D721Med (cell line): ENCODE measurements at places on chromosomes 6 and 20.

DNA sequence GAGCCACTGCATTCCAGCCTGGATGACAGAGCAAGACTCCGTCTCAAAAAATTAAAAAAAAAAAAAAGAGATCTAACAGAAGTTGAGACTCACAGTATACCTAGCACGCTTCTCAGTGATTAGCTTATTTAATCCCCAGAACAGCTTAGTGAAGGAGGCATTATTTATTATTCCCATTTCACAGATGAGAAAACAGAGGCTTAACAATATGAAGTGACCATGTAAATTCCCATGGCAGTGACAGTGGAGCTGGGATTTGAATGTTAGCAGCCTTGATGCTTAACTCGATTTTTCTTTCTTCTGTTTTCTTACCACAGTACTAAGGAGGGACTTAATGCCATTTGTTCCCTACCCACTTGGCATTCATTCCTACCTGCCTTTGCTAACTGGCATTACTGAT is 89.9 kb upstream of the ZNF217 start:
- no peak for DNase-seq

DNA sequence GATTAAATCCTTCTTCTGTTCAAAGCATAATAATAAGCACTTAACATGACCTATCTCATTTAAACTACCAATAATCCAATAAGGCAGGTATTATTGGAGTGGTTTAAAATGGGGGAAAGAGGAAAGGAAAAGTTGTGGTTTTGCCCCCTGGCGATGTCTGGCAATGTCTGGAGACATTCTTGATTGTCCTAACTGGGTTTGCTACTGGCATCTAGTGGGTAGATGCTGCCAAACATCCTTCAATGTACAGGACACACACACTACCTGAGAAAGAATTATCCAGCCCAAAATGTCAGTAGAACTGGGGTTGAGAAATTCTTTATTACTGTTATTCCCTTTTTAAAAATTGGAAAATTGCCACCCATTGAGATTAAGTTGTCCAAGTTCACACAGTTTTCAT is 25.2 kb upstream of the SRSF6 start:
- no peak for DNase-seq

DNA sequence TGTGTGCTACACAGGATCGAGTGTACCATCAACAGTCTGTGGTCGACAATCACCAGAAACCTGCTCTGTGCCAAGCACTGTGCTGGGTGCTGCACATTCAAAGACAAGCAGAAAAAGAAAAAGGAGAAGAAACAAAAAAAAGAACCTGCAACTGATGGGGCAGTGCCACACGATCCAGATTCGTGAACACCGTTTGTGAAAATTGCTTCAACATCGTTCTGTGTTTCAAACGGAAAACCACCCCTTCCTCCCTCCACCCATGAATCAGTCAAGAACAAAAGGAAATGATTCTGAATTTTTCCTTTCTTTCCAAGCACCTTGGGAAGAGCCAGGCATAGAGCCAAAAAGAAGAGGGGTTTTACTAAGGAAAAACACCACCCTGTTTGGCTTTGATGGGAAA is 129.2 kb upstream of the ARID1B start:
- DNase-seq = no peak

DNA sequence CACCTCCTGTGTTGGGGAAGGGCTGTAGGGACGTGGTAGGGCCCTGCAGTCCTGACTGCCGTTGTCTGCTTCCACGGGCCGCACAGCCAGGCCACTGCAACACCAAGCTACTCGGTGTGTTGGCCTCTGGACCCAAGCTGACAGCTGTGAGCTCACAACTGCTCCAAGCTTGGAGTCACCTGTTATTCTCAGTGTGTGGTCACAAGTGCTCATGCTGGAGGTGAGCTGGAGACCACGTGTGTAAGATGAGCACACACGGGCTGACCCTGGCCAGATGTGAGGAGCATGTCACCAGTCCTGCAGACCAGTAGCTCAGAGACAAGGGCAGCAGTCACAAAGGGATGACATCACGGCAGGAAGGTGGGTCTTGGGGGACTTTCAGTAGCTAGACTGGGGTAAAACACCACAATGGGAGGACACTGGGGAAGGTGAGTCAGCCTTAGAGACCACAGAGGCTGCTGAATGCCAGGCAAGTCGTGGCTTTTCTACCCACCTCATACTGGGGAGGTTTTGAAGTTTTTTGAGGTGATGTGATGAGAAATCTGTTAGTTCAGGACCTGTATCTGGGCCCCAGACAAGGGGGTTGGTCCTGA is 87.3 kb downstream of the FAM120B start:
- DNase-seq = no peak

DNA sequence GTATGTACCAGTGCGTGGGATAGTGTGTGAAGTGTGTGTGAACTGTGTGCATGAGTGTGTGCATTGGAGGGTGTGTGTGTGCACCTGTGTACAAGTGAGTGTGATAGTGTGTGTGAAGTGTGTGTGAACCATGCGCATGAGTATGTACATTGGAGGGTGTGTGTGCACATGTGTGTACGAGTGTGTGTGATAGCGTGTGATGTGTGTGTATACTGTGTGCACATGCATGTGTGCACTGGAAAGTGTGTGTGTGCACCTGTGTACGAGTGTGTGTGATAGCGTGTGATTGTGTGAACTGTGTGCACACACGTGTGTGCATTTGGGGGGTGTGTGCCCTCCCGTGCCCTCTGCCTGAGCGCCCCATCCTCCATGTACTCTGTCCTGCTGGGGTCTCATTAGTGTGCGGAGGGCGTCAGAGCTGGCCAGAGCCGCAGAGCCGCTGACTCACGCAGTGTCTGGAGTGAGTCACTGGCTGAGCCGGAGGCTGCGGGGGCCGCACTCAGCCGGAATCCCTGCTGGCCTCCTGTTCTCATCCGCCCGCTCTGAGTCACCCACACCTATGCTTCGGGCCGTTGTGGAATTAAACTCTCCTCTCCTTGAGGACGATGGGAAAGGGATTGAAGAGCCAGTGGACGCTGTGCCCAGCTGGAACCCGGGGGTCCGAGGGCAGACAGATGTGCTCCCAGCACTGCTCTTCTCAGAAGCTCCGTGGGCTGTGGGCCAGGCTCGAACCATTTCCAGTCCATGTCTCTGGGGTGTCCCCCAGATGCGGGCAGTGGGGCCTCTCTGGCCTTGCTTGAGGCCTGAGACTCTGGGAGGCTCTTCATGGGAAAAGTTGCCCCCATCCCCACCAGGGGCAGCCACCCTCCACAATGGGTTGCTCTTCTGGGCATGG is 27.3 kb upstream of the STX16 start:
- DNase-seq = no peak

DNA sequence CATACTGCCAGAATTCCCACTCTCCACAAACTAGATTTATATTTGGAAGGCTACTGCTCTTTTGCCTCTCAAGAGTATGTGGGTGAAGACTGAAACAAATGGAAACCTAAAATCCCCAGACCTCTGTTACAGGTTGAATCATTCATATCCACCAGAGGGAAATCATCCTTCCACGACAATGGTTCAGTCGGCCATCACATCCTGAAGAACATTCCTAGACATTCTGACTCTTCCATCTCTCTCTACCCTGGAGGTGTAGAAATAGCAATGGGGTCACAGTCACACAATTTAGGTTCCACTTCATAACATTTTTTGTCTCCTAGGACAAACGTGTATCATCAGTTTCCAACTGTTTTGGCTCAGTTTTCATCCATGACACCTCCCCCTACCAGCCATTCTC is 8.6 kb downstream of the GPX5 start:
- DNase-seq = no peak

DNA sequence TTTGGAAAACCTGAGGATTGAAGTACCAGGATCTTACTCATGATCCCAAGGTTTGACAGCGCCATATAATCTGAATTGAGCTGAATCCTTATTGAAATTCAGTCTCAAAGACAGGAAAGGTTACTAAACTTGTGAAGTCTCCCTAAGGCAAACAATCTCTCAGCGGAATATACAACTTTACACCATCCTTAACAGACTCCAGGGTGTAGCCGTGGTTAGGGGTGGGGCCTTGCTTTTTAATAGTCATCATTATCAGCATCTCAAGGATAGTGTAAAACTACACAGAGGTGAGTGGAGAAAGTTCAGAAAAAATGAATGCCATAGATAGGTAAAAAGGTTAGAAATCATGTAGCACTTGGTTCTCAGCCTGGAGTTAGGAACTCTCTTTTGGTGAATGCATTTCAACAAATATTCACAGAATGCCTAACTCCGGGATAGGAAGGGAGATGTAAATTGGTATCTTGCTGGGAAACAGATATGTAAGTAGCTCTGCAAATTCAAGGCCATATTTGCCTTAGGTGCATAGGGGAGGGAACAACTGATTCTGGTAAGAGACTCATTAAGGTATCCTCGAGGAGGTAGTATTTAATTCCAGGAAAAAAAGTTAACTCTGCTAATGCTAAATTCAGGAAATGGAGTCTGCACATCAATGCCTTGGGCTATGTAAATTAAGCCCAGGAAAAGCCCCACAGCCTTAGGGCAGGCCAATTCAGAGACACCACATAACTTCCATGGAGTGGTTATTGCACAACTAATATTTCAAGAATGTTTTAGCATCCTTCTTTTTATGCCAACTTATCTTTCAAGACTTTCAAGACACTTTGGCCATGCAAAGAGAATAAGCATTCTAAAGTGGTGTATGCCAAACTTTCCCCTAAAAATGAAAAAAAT is 61.6 kb downstream of the SNAP25 start:
- DNase-seq = no peak

GRCh38 chr6:101015541-101015940 is 134.4 kb upstream of the ASCC3 start:
- no peak for DNase-seq

GRCh38 chr20:38184101-38184500 is 19.0 kb upstream of the TGM2 start:
- DNase-seq = no peak

- no peak for DNase-seq
These were observed 245.3 kb upstream of the UFL1 start for GRCh38 chr6:96276305-96276704.

- DNase-seq = no peak
These were observed 101.1 kb downstream of the ZFAND3 start for GRCh38 chr6:37920667-37921066.

DNA sequence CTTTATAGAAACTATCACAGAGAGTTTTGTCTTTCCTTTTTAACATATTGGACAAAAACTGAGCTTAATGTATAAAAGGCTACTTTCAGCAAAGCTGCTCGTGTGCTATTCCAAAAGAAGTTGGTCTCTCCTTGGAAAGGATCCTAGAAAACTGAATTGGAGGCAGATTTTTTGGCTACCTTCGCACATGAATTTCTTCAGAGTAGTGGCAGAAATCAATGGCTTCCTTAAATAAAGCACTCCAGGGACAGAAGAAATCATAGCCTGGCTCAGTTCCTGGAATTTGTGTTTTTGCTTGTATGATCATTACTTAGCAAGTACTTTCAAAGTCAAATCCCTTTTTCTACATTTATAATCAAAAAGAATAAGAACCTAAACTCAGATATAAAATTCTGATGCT is 780.3 kb downstream of the PHF3 start:
- no peak for DNase-seq

GRCh38 chr6:151101161-151101815 is 138.5 kb upstream of the AKAP12 start:
- DNase-seq = no peak

- DNase-seq = no peak
These were observed 115.6 kb downstream of the TCP11 start for GRCh38 chr6:35025232-35026188.

- DNase-seq = no peak
These were observed 17.0 kb upstream of the PRL start for GRCh38 chr6:22313796-22314195.

DNA sequence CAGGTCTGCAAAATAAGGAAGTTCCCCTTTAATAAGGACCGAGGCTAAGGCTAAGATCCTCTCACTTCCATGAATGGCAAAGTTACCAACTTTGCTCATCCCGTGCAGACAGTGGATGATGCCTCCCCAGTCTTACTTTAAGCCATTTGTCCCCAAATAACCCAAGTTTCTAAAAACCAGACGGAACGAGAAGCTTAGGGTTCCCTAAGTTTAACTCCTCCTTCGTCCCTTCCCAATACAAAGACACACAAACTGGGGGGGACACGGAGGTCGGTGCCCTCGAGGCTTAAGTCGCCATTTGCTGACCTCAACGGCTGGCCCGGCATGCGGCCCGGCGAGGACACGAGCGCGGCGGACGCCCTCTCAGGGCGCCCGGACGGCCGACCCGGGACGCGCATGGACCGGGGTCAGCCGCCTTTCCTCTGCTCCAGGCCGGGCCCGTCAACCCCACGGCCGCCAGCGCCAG is 527 bp downstream of the FBXO30 start:
- no peak for DNase-seq

- no peak for DNase-seq
These were observed 43.6 kb downstream of the CTCFL start for GRCh38 chr20:57481281-57481711.

- DNase-seq = no peak
These were observed 66.2 kb downstream of the ARMC2 start for GRCh38 chr6:108914235-108915022.

DNA sequence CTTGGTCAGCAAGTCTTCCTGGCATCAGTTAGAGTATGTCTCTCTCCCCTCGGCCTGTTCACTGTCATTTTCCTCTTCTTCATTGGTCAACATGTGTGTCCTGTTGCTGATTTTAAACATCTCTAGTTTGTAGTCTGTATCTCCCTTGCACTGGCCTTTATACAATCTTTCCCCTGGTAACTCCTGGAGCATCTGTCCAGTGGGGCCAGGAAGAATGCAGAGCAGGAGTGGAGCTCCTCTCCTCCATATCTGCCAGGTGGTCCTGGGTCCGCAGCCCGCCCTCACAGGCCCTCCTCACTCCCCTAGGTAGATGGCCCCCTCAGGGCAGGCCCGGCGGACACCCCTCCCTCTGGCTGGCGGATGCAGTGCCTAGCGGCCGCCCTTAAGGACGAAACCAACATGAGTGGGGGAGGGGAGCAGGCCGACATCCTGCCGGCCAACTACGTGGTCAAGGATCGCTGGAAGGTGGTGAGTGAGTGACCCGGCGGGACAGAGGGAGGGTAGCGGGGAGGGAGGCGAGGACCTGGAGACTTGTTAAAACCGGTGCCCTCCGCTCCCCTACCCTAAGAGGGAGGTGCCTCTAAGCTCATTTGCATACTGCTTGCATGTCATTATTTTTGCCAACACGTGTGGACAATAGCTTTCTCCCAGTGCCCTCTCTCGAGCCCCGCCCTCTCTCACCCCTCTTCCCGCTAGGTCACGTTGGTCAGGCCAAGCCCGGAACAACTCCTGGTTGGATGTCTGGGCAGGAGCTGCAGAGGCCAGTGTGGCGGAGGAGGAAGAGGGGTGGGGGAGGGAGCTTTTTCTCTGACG is 3.2 kb downstream of the TTBK1 start:
- DNase-seq = peak; percentile 61

- DNase-seq = no peak
These were observed 4.0 kb upstream of the ZMYND8 start for GRCh38 chr20:47360297-47361056.

GRCh38 chr20:62554898-62555641 is 79.3 kb upstream of the GATA5 start:
- DNase-seq = no peak

DNA sequence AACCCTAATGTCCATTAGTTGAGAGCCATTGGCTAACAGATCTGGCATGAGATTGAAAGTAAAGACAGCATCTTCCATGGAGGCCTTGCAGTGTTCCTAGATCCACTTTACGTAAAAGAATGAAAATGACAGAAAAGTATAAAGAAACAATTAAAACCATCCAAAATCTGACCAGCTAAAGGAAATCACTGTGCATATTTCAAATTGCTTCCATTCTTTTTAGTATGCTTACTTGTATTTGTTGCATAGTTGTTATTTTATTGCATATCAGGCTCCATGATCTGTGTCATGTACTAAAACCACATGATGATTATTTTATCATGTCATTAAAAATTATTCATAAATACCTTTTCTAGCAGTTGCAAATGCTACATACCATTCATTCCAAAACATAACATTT is 67.9 kb downstream of the GCLC start:
- no peak for DNase-seq

- no peak for DNase-seq
These were observed 46.1 kb downstream of the LYRM4 start for GRCh38 chr6:5214570-5215052.
